ENCODE measurements at places on chromosomes 3 and 15.

- DNase-seq: no peak
Observed at GRCh38 chr3:120160050-120160449, 65.8 kb upstream of the GSK3B start.

DNA sequence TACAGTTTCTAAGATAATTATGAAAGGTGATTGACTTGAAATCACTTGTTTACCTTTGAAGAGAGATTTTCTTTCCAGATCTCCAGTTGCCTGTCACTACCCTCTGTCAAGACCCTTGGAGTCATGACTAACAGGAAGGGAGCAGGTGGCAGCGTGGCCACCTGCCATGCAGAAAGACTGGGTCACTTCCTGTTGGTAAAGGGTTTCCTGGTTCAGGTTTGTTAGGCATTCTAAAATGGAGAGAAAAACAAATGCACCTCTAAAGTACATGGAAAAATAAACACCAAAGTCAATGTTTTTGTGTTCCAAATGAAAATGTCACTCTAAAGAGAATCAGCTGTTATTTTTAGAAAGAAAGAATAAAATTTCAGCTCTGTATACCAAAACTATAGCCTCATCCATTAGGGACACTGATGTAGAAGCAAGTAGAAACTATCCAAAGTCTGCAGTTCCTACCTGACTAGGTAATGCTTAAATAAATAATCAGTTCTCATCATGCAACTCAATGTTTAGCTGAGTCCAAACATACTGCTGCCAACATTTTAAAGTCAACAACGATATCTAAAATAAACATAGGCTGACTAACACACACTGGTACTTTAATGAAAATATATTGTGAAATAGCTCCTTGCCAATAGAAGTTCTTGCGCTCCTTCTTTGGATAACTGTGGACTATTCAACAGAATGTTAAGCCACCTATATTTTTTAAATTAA is 23.9 kb upstream of the TM4SF1 start:
- no peak for DNase-seq

DNA sequence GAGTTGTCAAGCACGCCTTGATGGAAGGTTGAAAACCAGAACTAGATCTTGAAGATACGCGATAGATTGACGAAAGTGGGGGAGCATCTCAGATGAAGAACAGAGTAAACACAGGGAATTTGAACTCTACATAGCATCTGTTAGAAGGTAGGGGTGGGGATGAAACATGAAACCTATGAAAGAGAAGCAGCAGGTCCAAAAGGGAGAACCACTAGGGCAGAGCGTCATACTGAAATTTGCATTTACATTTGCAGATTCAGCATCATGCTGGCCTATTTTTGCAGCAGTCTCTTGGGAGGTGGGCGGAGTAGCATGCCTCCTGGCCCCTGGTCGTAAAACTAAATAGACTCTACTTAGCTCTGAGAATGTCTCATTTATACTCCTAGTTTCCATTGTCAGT is 46.1 kb upstream of the RASGRP1 start:
- peak; percentile 16 for DNase-seq

DNA sequence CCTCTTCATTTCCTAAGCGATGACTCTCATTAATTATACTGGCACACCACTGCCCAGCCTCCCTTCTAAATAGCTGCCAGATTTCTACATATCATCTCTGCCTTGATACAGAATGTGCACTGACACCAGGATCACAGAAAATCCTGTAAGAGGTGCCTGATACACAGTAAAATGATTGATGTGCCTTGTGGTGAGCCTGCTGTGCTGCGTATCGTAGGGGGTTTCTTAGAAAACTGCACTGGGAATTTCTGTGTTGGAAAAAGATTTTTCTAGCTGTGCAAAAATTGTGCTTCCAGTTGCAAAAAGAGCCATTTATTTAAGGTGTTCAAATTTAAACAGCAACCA is 3.0 kb upstream of the PLCH1 start:
- no peak for DNase-seq

- DNase-seq: no peak
Observed at GRCh38 chr3:184505076-184505878, 56.3 kb upstream of the EPHB3 start.

GRCh38 chr3:171822431-171823106 is 12.3 kb upstream of the PLD1 start:
- DNase-seq: no peak

DNA sequence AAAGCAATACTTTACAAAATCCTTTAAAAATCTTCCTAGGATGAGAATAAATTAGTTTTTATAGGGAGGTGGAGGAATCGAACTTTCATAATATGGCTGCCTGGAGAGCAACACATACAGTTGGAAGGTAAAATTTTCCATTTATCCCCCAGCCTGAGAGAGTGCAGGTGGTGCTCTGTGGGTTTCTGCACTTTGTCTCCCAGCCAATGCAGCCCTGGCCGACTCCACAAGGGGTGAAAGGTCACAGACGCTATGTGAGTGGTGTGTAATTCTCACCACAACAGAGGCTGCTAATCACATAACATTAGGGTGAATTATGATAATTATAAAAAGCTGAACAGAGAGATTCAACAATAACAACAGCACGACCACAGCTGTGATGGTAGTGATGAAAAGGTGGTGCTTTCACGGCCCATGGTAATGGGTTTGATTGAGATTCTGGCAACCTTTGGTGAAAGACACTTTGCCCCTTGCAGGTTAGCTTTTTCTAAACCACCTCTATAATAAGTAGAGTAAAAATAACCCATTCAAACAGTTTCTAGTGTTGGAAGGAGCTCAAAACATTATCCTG is 30.1 kb upstream of the NANOGP8 start:
- DNase-seq: no peak

GRCh38 chr3:30539206-30539605 is 67.2 kb upstream of the TGFBR2 start:
- no peak for DNase-seq

DNA sequence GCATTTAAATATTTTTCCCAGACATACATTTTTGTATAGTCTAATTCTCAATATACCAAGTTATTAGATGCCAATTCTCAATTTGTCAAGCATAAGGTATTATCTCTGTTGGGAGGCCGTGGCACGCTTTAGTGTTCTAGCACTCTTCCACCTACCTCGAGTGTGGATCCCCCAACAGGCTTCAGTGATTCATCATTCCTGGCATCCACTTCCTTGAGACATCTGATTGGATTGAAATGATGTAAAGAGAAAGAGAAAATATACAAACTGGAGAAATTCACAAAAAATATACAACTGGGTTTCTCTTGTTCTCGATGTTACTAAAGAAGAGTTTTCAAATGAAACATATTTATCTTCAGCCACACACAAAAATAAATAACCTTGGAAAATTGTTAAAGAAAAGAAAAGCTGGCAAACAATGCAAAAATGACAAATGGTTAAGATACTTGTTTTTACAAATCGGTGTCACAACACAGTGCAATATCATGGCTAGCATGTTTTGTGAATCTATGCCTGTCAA is 218.0 kb upstream of the CDIN1 start:
- no peak for DNase-seq

GRCh38 chr3:20080956-20081554 is 40.8 kb downstream of the KAT2B start:
- no peak for DNase-seq

- DNase-seq: no peak
Observed at GRCh38 chr3:74445541-74445940, 168.9 kb downstream of the CNTN3 start.

GRCh38 chr3:41650406-41650805 is 311.5 kb downstream of the ULK4 start:
- no peak for DNase-seq

GRCh38 chr15:58467722-58468423 is 36.1 kb downstream of the LIPC start:
- no peak for DNase-seq

DNA sequence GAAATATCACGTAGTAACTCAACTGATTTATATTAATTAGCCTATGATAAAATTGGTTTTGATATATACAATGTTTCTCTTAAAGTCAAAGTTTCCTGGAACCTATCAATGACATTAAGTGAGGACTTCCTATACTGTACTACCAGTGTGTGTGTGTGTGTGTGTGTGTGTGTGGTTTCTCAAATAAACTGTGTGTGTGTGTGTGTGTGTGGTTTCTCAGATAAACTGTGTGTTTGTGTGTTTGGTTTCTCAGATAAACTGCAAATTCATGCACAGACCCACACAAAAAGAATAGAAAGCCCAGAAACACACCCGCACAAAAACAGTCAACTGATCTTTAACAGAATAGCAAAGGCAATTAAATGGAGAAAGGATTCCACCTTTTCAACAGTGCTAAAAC is 14.5 kb upstream of the WDR5B start:
- DNase-seq: no peak

GRCh38 chr3:37700466-37701248 is 161.0 kb upstream of the CTDSPL start:
- DNase-seq: no peak

DNA sequence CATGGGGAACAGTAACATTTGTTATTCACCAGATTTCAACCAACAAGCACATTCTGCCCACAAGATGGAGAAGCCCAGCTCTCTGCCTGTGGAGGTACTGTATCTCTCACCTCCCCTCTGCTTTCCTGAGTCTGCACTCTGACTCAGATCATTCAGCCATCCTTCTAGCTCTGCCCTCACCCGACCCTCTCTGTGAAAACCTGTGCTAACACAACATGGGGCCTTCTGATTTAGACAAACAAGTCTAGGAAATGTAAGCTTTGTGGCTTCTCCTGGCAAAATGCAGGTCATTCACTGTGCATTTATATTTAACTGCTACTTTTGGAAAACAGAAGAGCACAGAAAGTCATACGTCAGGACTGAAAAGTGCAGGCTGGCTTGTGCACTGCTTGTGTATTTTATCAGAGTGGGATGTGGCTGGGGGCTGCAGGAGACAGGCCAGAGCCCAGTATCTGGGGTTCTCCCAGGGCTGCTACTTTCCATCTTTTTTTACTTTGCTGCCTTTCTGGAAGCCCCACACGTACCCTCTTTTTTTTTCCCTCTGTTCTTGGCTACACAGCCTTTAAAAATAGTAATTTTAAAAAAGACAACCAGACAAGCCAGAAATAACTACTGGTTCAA is 50.8 kb downstream of the SUSD5 start:
- no peak for DNase-seq

- DNase-seq: peak; percentile 6
Observed at GRCh38 chr3:104635872-104636580, 730.7 kb upstream of the ALCAM start.

DNA sequence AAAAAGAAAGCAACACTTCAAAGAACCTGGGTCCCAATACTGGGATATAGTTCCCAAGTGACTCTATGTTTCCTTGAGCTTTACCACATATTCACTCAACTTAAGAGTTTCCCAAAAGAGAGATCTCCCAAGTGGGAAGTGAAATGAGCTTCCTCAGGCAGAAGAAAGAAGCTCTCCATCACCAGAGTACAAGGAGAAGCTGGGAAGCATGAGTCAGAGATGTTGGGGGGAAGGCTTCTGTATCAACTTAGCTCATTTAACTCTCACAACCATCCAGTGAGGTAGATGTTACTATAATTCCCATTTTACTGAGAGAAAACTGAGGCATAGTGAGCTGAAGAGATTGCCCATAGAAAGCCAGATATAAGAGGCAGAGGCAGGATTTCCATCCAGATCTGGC is 47.0 kb upstream of the TRIM42 start:
- no peak for DNase-seq

DNA sequence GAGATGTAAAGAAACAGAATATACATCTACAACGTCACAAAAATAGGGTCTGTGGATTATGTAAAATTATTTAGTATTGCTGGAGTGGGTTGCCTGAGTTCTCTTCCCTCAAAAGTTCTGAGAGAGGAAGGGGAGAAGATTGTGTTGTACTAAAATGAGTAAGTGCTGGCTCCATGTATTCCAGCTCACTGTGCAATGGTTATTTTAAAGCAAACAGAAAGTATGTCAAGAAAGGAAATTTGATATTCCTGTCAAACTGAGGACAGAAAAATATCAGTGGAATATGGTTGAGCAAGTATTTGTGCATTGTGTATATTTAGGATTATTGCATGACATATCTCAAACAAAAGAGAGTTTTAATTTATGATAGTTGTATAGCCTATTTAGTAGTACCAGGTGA is 2.2 kb downstream of the TRPC1 start:
- DNase-seq: no peak

DNA sequence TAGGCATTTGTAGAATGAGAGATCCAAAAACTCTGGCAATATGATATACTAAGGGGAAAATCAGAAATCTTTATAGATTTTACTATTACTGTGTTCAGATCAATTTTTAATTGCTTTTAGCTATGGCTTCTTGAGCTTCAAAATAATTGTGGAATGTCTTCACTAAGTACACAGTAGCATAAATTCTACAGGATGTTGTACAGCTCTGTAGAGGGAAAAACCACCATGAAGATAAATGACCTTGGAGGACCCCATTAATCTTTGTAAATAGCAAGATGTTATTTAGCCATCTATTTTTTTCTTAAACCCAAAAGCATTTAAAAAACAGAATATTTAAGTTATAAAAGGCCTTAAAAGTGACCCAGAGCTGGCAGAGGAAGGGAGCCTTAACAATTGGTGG is 43.9 kb upstream of the FNDC3B start:
- no peak for DNase-seq

DNA sequence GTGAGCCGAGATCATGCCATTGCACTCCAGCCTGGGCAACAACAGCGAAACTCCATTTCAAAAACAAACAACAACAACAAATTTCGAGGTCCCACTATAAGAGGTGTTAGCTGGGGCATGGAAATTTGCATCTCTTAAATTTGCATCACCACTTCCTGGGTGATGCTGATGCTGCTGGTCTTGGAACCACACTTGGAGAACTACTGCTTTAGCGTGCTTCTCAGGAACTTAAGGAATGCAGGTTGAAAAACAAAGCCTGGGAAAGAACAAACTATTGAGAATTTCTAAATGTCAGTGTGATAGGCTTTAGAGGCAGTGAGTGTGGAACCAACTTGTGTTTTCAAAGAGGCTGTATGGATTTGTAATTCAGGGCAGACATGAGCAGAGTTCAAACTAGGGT is 858.4 kb upstream of the ARPP21 start:
- DNase-seq: no peak

DNA sequence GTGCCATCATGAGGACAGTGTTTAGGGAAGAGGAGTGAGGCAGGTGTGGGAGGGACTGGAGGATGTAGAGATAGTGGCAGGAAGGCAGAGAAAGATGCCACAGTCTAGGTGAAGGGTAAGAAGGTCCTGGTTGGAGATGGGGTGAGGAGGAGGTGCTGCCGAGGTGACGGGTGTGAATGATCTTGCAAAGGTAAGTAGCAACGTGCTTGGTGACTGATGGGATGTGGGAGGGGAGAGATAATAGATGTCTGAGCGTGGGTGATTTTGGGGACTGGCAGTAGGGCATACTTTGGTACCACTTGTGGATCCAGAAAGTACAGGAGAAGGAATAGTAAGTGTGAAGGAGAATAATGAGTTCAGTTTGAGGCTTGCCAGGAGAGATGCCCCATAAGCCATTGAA is 27.2 kb downstream of the EPHB3 start:
- no peak for DNase-seq

DNA sequence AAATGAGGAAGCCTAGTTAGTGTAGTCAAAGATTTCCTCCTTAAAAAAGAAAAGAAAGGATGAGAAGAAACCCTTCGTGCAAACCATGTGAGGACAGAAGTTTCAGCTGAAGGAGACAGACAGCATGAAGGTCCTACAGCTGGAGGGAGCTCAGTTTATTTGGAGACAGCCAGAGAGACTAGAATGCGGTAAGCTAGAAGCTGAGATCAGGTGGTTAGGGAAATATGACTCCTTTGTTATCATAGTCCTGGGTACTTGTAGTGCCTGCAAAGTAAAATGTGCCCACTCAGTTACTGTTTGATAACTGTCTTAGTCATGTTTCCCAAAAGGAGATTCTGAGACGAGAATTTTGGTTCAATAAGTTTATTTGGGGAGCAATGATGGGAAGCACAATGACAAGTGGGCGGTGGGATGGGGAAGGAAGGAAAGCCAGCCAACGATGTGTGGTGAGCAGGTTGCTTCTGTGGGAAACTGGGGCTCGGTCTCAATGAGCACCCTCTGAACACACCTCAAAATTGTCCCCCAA is 178.8 kb upstream of the SNTN start:
- DNase-seq: no peak
